ENCODE measurements at places on chromosomes 7 and 10.

GRCh38 chr7:93958651-93959050 is 37.1 kb downstream of the GNG11 start:
- DNase-seq: no peak

- no peak for DNase-seq
Measured at GRCh38 chr7:157250605-157251228, 86.1 kb upstream of the DNAJB6 start.

DNA sequence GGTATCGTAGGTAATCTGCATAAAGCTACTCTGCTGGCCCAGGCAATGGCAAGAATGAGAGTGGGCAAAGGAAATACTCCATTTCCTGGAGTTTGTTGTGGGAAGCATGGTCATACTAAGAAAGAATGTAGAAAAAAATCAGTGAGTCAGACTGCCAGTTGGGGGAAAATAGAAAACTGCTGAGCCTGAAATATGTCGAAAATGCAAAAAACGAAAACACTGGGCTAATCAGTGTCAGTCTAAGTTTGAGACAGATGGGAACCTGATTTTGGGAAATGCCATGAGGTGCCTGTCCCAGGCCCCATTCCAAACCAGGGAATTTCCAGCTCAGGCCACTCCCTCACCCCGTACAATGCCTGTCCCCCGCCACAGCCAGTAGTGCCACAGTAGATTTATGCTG is 150.0 kb downstream of the ZNF33B start:
- DNase-seq: no peak

GRCh38 chr10:48518986-48519385 is 85.9 kb downstream of the ARHGAP22 start:
- no peak for DNase-seq

DNA sequence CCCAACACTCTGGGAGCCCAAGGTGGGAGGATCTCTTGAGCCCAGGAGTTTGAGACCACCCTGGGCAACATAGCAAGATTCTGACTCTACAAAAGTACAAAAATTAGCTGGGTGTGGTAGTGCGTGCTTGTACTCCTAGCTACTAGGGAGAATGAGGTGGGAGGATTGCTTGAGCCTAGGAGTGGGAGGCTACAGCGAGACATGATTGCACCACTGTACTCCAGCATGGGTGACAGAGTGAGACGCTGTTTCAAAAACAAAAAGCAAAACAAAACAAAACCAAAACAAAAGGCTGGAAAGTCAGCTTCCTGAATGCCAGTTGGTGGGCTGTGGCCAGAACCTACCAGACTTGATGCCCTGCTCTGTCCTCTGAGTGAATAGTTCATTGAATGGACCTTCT is 242.8 kb downstream of the PHTF2 start:
- DNase-seq: no peak

DNA sequence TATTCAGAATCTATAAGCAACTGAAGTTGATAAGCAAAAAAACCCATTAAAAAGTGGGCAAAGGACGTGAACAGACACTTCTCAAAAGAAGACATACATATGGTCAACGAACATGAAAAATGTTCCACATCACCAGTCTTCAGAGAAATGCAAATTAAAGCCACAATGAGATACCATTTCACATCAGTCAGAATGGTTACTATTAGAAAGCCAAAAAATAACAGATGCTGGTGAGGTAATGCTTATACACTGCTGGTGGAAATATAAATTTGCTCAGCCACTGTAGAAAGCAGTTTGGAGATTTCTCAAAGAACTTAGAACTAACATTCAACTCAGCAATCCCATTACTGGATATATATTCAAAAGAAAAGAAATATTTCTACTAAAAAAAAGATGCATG is 332.8 kb upstream of the PLXDC2 start:
- no peak for DNase-seq

- DNase-seq: no peak
Measured at GRCh38 chr7:107876916-107877315, 14.1 kb upstream of the DLD start.

DNA sequence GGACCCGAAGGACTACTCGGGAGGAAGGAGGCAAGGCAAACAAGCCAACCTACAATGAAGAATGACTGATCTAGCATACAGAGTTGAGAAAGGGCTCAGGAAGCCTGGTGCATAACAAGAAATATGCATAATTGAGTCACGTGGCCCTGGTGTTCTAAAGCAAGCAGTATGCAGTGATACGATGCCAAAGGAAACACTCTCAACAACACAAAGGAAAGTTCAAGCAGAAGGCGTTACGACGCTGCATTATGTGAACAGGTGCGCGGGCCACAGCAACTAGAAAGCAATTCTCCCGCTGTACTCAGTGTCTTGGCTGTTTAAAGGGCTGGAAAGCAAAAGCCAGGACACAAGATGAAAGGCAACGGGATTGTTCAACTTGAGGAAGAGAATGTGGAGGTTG is 100.8 kb downstream of the PRTFDC1 start:
- no peak for DNase-seq

All from occipital lobe (tissue), 3 donors.